ENCODE measurements at places on chromosomes 6 and 20.

- DNase-seq, result no peak
These were observed 52.0 kb upstream of the PRELID3B start for GRCh38 chr20:59094576-59094975.

DNA sequence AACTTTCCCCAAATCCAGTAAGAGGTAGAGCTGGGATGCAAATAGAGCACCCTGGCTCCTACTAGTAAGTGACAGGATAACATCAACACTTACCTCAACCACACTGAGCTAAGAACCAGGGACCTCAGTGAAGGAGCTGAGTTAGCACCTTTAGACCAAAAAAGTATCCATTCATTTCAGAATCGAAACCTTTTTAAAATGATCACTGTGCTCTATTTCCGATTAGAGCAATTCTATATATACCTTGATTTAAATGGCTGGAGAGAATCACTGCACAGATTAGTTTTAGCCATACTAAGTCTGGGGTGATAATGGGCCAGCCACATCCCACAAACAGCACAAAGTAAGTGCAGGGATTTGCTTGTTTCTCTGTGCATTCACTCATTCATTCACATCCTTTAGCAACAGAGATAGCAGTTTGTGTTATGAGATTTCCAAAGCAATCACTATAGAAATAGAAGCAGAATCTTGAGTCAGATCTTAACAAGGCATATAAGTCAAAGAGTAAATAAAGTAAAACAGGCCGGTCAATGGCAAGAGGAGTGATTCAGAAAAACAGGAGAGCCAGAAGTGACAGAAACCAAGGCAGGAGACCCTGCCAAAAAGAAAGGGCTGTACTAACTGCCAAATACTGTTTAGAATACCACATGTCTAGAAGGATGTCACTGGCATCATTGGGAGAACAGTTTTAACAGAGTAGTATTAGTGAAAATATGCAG lies 136.3 kb downstream of the KIF13A start:
- DNase-seq, result no peak

GRCh38 chr6:33790379-33790778 lies 1.4 kb upstream of the LEMD2 start:
- DNase-seq, result no peak

DNA sequence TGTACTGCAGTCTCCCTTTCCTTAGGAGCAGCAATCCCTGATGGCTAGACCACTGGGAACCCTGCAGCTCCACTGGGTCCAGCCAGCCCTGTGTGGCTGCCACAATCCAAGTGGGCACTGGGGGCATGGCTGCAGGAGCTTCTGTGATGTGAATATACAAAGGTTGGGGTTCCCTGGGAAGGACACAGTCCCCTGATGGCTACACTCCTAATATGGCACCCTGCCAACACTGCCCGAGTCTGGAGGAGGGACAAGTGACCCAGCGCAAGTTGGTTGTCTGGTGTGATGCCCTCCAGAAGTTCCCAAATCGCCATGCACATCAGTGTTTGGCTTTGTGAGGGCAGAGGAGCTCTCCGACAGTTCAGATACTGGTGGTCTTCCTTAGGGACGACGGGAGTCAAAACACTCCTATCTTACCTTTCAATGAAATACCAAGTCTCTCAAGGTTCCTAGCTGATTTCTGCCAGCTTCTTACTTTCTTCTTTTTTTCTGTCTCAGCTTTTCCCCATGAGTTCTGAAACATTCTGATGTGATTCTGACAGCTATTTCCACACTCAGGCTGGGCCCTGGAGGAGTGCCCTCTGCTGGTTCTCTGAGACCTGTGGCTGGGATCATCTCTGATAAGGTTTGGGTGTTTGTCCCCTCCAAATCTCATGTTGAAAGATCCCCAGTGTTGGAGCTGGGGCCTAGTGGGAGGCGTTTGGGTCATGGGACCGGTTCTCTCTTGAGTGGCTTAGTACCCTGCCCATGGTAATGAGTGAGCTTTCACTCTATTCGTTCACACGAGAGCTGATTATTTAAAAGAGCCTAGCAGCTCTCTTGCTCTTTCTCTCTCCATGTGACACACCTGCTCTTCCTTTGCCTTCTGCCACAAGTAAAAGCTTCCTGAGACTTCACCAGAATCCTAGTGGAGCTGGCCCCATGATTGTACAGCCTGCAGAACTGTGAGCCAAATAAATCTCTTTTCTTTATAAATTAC lies 15.5 kb upstream of the ZFP57 start:
- no peak for DNase-seq

- DNase-seq, result no peak
These were observed 17.3 kb upstream of the POU5F1 start for GRCh38 chr6:31187780-31188194.

GRCh38 chr6:147390909-147391536 lies 117.5 kb upstream of the SAMD5 start:
- no peak for DNase-seq

DNA sequence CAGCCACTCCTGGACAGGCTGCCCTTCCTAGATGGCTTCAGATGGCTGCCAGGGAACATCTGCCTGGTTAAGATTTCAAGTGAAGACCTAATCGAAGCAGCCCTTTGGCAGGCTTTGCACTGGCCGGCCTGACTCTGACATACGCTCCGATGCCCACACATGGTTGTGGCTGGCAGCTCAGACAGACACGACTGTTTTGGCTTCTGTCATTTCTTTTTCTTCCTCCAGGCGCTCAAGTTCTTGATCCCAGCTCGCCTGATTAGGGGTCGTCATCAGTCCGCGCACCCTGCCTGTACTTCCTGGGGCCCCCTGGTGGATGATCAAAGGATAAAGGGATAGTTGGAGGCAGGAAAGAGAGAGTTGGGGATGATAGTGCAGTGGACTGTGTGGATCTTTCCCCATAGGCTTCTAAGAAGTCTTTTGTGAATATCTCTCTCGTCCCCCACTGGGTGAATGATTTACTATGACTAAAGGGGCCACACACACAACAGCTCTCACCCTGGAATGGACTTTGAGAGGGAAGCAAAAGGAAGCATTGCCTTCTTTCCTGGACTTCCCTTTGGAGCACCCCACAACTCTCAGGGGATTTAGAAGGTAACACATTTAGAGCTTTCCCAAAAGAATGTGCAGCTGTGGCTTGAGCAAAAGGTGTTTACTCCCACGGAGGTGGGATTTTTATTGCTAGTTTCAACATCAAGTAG lies 21.4 kb upstream of the TRAM2 start:
- no peak for DNase-seq

DNA sequence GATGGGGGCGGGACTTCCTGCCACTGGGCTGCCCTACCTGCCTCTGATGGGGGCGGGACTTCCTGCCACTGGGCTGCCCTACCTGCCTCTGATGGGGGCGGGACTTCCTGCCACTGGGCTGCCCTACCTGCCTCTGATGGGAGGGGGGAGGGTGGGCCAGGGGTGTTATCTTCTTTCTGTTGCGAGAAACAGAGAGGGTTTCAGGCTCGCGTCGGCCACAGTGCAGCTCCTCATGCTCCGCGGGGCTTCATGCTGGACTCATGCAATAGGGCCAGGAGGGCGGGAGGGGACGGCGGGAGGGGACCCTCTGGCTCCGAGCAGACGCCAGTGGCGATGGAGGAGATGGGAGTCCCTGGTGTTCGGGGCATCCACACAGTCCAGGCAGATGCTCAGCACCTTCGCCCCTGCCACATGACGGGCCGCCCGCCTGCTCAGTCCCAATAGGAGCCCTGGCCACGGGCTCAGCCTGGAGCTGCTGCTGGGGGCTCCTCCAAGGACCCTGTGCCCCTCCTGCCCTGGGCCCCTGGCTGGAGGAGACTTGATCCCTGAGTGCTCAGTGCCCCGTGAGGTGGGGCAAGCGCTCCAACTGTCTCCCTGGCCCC lies 48.8 kb upstream of the CHRNA4 start:
- DNase-seq, result no peak

DNA sequence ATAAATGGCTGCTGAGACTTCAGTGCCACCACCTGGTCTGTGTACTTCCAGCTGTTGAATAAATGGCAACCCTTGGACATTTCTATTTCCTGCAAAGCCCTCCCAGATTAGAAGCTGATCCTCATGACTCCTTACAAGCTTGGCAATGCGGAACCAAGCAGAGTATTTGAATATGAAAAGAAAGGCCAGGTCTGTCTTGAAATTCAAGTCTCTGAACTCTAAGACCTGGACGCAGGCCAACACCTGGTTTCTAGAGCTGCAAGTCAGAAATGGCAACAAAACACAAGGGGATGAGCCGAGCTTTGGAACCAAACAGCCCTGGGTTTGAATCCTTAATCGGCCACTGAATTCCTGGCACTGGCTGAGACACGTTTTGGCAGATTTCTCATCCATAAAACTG lies 353.4 kb downstream of the PTPRT start:
- no peak for DNase-seq

DNA sequence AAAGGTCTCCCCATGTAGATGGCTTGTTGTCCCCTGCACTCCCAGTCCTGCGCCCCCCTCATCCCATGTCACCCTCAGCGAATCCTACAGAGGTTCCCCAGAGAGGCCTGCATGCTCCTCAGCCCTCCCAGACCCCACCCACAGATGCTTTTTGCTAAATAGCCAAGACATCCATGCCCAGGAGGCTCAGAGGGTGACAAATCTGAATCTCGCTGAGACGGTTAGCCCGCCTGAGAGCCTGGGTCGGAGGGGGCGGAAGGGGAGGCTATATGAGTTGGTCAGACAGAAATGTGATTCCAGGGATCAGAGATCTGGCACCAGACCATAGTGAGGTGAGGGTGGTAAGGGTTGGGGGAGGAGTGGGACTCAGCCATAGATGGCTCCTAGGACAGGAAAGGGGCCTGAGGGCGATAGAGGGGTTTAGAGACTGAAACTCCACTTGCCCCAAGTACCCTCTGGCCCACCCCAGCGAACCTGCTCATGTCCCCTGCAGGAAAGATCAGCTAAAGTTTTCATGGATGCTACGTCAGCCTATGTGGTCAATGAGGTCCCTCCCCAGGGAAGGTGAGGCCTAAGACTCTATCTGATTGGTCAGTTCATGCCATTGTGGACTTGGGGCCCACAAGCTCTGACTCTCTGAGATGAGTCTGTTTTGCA lies 33.2 kb downstream of the TFEB start:
- DNase-seq, result no peak

GRCh38 chr20:8526610-8527009 lies 394.5 kb downstream of the PLCB1 start:
- DNase-seq, result no peak

DNA sequence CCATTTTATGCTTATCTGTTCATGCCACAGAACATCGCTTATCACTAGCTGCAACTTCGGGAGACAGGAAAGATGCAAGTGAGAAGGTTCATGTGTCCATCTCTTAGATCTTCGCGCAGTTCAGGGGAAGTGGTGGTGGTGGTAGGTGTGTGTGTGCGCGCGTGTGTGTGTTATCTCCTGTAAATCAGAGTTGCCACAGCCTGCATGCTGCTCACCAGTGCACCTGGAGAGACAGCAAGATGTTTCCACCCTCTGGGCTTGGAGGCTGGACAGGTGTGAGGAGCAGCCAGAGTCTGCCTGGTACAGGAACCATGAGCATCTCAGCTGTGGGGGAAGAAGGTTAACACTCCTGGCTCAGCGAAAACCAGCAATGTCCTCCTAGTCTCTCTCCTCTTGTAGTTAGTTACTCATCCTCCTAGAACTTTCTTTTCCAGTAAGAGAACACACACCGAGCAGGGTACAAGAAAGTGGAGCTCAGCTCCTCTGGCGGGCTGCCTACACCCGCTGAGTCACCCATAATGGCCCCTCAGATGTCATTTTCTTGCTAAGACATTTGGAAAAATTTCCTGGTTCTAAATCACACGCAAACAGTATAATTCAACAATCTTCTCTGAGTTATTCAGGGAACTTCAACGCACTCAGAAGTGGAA lies 5.1 kb upstream of the TUBB1 start:
- no peak for DNase-seq

GRCh38 chr6:167828325-167828956 lies 1.7 kb downstream of the AFDN start:
- DNase-seq, result no peak

- no peak for DNase-seq
These were observed 79.0 kb downstream of the SH3BGRL2 start for GRCh38 chr6:79710127-79710526.

DNA sequence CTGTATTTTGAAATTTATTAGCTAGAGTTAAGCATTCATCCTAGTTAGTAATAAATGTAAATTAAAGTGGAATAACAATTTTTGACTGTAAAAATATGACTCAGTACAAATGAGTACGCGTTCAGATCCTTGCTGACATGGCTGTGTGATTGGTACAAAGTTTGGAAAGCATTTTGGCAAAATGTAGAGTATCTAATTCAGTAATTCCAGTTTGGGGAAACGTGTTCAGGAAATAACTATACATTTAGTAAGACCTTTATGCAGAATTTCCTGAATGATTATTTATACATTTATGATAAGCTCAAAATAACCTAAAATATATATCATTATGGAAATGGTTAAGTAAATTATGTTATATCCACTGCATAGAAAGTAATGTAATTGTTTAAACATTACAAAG lies 8.0 kb downstream of the VTA1 start:
- no peak for DNase-seq

- DNase-seq, result no peak
These were observed 23.3 kb downstream of the NQO2 start for GRCh38 chr6:3022765-3023662.

DNA sequence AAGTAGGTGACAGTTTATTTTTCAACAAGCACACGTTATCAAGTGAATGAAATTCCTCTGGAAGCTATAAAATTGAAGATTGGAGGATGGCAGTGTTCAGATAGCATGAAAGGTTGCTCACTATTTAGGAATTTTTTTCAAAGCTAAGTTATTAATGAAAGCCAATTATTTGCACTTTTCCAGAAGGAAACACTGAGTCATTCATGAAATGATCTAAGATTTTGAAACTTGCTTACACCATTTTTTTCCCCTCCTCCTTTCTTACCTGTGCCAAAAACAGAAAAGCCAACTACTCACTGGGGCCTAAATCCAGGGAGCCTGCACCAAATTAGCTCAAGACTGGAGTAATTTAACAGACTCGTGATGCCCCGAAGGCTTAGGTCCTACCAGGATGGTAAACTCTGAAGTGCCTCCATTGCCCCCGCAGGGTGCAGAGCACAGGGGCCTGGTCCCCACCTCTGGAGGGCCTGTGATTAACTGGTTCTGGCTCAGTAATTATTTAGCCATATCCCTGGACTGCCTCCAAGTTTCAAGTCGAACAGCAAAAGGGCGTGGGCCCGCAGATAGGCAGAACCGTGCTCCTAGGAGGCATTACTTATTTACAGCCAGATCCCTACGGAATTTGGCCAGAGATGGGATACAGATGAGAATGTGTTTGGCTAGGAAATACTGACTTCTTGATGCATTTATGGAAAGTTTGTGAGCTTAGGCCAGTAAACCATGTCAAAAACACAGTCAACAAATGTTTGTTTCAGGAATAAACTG lies 28.0 kb upstream of the ZNF217 start:
- no peak for DNase-seq

GRCh38 chr6:9233686-9234085 lies 798.3 kb upstream of the SLC35B3 start:
- DNase-seq, result no peak
